ENCODE measurements at places on chromosomes 5 and 9.
A peak's percentile ranks its signal among the peaks of the same experiment; 100 is the strongest.

- no peak for DNase-seq
These were observed 112.3 kb downstream of the DAB2IP start for GRCh38 chr9:121763561-121764370.

DNA sequence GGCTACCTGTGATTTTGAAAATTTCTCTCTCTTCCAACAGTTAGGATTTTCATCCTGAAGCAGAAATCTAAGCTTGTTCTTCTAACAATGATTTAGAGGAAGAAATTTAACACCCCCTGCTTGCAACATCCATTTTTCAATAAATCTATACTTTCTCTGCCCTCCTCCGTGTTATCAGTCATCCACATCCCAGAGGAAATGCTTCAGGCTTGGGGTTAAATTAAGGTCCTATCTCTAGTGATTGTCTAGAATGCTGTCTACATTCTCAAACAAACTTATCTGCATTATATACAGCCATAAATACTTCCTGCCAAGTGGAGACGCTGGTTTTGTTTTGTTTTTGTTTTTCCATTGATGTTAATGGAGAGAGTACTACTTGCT, 371.0 kb downstream of the CSNK1G3 start:
- DNase-seq = peak; percentile 32

GRCh38 chr5:73939557-73939956, 313.6 kb downstream of the ARHGEF28 start:
- no peak for DNase-seq

GRCh38 chr5:127602896-127603844, 45.7 kb upstream of the CTXN3 start:
- DNase-seq = no peak

GRCh38 chr9:72758944-72759343, 193.9 kb downstream of the ALDH1A1 start:
- no peak for DNase-seq

DNA sequence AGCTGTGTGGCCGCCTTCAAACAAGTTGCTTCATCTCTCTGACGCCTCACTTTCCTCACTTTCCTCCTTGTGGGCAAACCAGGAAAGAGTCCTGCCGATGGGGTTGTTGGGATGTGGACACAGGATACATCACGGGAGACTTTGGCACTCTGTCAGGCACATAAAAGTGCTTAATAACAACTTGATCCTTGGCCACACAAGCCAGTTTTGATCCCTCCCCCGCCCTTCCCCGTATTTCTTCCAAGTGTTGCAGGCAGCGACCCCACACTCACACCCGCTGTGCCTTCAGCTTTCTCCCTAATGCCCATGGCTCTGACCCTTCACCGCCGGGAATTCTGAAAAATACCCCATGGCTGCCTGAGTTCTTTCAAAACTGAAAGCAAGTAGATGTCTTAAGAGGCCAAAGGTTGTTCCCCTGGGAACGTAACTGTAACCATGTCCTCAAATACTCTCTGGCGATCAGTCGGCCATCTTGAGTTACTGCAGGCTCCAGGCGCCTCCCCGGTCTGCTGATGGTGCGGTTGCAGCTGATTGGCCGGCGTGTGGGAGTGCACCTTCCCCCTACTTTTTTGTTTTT, 59.8 kb downstream of the ARHGEF37 start:
- no peak for DNase-seq

DNA sequence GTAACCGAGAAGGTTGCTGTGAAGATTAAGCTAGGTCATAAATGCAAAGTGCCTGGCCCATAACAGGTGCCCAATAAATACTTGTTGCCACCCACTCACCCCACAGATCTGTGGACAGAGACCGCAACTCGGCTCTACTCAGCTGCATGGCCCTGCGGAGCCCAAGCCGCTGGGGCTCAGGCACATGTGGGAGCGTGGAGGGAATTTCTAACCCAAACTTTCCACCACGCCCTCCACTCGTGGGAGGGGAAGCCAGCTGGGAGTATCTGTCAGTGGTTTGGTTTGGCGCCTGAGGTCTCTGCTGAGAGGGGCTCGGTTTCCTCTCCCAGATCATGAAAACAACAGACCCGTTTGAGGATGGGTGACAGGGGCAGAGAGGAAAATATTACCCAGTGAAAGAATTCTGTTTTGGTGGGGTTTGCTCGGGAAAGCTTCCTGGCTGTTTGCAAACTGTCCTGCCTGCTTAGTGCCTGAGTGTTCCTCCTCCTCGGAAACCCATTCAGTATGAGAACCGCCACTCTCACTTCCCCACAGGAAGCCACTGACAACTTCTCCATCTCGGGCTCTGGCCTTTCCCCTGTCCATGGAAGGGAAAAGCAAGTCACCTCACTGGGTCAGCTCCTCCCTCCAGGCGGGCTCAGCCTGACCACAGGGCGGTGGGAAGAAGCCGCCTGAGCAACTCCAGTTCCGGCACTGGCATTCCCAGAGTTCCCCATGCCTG, 60.1 kb downstream of the RGS3 start:
- DNase-seq = no peak

- DNase-seq = no peak
These were observed 32.7 kb upstream of the ABCA1 start for GRCh38 chr9:104960662-104961061.

- DNase-seq = peak; percentile 12
These were observed 1.8 kb downstream of the RNF130 start for GRCh38 chr5:180069589-180070247.

DNA sequence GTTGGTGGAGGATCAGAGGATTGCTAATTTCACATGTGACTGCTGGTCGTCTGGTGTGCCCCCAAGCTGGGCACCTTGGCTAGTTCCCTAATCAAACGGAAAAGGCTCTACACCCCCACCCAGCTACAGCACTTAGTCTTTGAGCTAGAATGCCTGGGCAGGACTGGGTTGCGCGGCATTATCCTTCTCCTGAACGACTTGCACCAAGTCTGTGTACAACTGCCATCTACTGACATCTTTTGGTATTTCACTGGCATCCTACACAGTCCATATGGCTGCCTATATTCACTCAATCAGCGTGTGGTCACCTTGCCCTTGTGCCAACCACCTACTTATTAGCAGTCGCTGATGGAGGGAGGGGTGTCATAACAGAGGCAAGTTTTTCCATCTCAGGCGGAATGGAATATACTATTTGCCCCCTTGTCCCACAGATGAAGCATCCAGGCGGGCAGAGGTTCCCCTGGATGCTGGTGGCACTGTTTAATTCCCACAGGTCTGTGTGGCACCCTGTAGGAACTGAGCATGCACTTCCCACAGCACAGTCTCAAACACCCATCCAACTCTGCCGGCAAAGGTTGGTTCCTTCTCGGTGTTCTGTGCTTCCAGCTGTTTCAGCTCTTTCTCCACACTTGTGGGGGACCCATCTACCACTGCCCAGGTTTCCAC, 150.1 kb downstream of the OSTF1 start:
- peak; percentile 55 for DNase-seq

GRCh38 chr9:27539479-27540441, 10.1 kb upstream of the MOB3B start:
- no peak for DNase-seq

GRCh38 chr5:169577951-169578350, 5.6 kb upstream of the SPDL1 start:
- DNase-seq = peak; percentile 46

GRCh38 chr9:112084334-112084733, 90.8 kb downstream of the SUSD1 start:
- no peak for DNase-seq

DNA sequence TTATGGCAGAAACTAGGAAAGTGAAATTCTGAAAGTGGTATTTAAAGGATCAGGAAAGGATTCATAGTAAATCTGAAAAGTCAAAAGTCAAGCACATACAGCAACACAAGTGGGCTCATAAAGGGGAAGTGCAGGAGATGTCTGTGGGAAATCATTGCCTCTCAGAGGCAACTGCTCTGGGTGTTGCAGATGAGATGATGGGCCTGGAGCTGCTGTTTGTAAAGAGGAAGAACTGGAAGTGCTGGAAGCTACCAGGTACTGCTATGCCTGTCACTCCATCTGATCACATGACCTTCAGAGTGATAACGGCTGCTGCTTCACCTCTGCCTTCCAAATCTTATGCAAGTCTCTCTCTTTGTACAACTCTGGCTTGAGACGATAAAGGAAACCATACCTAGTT, 55.9 kb downstream of the ADRB2 start:
- no peak for DNase-seq

DNA sequence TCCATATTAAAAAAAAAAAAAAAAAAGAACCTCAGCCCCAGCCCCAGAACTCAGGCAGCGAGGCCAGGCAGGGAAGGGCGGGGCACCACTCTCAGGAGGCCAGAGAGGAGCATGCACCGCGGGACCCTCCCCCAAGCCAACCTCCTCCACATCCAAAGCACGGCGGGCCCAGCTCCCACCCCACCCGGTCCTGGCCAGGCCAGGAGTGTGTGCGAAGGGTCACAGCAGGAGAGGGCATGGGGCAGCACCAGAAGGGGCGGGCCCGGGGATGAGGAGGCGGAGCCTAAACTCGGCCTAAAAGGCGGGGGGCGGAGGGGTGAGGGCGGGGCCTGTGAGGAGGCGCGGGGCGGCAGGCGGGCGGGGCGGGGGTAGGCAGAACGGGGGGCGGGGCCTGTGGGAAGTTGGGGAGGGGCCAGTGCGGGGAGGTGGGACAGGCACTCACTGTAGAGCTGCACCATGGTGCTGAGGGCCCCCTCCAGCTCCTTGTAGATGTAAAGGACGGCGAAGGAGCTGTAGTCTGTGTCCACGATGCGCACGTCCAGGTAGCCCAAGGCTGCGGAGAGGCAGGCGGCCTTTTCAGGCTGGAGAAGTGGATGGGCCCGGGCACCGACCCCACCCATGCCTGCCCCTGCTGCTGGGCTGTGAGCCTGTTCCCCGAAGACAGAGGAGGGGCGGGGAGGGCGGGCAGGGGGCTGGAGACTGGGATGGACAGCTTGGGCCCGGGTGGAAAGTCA, 1.2 kb downstream of the LCN15 start:
- DNase-seq = peak; percentile 23

- peak; percentile 92 for DNase-seq
These were observed 68.8 kb downstream of the KIF4B start for GRCh38 chr5:155082401-155082800.

GRCh38 chr5:141815051-141815795, 63.0 kb downstream of the PCDH1 start:
- no peak for DNase-seq

DNA sequence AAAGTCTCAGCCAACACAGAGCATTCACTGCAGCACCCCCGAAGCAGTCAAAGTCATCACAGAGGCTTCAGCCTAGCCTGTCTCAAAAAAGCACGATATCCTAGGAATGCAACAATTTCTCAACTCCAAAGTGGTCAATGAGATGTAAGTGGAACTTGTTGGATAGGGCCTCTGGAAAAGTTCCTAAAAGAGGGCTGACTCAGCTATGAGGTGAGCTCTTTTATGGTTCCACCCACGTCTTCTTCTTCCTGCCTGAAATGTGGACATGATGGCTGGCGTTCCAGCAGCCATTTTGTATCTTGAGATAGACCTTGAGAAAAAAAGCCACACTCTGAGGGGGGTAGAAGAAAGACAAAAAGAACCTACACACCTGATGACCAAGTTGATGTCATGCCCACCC, 32.5 kb upstream of the TRIO start:
- peak; percentile 59 for DNase-seq

GRCh38 chr5:141850244-141850768, 27.9 kb downstream of the PCDH1 start:
- peak; percentile 49 for DNase-seq

DNA sequence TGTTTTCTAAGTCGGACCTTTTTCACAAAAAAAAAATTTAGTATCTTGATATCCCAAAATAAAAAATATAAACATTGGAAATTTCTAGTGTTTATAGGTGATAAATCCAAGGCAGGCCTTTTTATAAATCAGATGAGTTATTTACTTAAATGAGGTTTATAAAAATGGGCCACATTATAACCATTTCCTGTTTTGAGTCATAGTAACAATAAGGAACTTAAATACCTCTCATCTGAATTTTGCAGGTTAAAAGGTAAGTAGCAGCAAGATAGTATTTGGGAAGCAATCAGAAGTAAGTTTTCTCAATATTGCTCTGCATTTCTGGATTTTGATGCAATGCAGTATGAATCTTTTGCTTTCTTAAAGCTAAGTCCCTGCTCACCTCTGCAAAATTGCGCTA, 3.9 kb downstream of the SPTAN1 start:
- DNase-seq = no peak

- no peak for DNase-seq
These were observed 61.9 kb upstream of the GHR start for GRCh38 chr5:42361315-42361688.

- DNase-seq = peak; percentile 40
These were observed 24.2 kb downstream of the ARHGEF37 start for GRCh38 chr5:149605354-149605997.

DNA sequence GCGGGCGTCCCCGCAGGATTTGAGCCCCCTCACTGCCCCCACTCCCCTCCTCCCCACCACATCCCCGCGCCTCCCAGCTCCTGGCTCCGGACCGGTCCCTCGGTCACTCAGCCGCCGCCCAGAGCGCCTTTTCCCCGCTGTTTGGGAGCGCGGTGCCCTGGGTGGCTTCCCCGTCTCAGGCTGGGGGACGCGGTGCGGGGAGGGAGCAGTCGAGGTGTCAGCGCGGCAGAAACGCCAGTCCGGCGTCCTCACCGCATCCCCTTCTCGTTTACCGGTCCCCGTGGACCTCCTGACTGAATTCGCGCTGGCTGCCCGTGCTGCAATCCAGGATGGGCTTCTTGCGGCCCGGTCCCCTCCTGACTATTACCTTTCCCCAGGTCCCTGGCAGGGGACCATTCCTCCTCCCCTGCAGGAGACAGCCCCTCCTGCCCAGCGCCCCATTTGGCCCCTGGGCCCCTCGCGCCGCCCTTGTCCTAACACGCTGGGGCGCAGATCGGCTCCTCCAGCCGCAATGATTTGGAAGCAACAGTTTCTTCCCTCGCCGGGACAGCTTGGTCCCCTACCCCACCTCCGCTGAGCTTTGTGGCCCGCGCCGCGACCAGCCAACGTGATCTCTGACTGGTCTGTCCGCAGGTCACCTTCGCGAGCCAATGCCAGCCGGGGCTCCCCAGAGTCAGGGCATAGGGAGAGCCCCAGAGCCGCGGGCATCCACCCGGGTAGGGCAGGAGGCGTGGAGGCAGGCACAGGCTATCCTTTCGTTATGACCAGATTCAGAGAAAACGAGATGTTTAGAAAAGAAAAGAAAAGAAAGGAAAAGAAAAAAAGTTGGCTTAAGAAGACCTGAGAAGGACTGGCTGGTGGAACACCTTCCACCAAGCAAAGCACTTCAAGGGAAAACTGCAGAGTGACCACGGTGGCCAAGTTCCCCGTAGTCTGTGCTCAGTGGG, 1.2 kb downstream of the ANKRD33B start:
- DNase-seq = no peak

- no peak for DNase-seq
These were observed 70.0 kb downstream of the KLHL3 start for GRCh38 chr5:137665678-137666460.
